ENCODE measurements at places on chromosomes 1 and 21.
A peak's percentile ranks its signal among the peaks of the same experiment; 100 is the strongest.

DNA sequence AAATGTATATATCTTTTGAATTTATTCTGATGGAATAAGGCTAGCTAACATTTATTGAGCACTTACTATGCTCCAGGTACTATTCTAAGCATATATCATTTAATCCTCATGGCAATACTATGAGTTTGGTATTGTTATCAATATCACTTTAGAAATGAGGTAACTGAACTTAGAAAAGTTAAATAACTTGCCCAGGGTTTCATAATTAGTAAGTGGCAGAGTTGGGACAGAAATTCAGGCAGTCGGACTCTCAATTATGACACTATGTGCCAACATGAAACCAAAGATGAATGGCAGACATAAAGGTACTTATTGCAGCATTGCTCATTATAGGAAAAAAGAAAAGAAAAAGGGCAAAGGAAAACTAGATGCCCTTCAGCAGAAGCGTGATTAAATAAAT is 48.2 kb downstream of the RAB3GAP2 start:
- DNase-seq = no peak

GRCh38 chr21:26587736-26588201 is 14.7 kb upstream of the CYYR1 start:
- DNase-seq = no peak

- DNase-seq = no peak
Observed at GRCh38 chr1:3673381-3674099, 21.2 kb downstream of the TP73 start.

DNA sequence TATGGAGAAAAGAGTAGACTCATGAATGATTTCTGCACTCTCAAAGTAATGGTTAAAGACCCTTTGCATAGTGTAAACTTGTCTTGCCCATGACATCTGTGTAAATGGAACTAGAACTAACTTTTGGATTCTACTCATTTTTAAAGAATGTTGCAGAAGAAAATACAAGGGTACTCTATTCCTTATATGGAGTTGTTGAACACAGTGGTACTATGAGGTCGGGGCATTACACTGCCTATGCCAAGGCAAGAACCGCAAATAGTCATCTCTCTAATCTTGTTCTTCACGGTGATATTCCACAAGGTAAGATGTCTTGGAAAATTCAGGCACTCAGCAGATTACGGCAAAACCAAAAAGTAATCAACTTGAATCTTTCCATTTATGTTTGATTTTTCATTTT is 19.8 kb downstream of the CCT8 start:
- no peak for DNase-seq

DNA sequence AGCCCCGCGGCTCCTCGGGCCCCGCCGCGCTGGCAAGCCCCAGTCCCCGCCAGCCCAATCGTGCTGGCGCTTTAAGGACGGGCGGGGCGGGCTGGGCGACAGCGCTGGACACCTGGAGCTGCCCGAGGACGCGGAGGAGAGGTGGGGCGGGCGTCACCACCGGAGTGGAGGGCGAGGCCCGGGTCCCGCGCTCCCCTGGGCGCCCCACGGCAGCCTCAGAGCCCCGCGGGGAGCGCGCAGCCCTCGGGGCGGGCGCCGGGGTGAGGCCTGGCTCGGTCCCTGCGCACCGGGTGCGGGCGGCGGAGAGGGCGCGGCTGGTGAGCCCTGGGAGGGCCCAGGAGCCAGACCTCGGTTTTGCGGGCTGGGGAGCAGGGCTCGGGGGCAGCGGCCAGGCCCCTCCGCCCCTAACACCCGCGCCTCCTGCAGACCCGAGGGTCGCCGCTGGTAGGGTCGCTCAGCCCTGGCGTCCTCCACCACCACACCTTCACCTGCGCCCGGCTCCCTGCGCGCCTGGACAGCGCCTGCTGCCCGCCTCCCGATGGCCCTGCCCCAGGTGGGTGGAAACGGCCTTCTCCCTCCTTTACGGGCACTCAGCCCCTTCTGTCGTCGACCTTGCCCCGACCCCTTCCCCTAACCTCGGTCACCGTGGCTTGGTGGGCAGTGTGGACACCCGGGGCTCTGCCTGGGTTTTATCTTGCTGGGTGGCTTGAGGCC is at the start of gene TMEM61:
Gene TMEM61, plus strand, starts transcription at position 101 of the 714 bp plus-strand sequence. Its CDS starts 438 bp downstream, at position 539.
- DNase-seq = no peak

- DNase-seq = no peak
Observed at GRCh38 chr1:226119169-226119568, 56.7 kb downstream of the H3-3A start.

- no peak for DNase-seq
Observed at GRCh38 chr1:203296460-203297073, 8.8 kb upstream of the BTG2 start.

GRCh38 chr1:193418745-193419058 is 232.3 kb upstream of the B3GALT2 start:
- no peak for DNase-seq

GRCh38 chr1:43451701-43452532 is 1.8 kb downstream of the HYI start:
- no peak for DNase-seq

GRCh38 chr1:232045139-232045994 is 418.8 kb downstream of the DISC1 start:
- DNase-seq = no peak

- DNase-seq = no peak
Observed at GRCh38 chr1:62951428-62951827, 167.5 kb downstream of the ATG4C start.

DNA sequence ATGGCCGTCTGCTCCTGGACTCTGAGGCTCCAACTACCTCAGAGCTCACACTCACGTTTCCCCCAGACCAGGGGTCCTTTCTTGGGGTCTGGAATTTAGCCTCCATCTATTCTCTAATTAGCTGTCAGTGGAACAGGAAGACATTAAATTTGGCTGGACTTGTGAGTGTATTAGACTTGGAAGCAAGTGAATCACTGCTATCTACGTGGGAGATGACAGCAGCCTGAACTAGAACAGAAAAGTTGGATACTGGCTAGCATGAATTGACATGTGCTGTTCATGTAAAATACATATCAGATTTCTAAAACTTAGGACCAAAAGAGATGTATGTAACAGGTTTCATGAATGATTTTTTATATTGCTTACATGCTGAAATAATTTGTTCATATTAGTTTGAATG is 28.0 kb downstream of the TAF5L start:
- no peak for DNase-seq

- no peak for DNase-seq
Observed at GRCh38 chr21:34158866-34159835, 85.8 kb downstream of the MRPS6 start.

DNA sequence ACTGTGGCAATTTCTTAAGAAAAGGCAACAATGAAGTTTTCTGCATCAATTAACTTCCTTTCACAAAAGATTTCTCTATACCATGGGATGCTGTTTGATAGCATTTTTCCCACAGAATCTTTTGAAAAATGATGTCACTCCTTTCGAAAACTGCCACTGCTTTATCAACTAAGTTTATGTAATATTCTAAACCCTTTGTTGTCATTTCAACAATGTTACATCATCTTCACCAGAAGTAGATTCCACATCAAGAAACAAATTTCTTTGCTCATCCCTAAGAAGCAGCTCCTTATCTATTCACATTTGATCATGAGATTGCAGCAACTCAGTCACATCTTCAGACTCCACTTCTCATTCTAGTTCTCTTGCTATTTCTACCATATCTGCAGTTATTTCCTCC is 116.1 kb upstream of the KCND3 start:
- no peak for DNase-seq

DNA sequence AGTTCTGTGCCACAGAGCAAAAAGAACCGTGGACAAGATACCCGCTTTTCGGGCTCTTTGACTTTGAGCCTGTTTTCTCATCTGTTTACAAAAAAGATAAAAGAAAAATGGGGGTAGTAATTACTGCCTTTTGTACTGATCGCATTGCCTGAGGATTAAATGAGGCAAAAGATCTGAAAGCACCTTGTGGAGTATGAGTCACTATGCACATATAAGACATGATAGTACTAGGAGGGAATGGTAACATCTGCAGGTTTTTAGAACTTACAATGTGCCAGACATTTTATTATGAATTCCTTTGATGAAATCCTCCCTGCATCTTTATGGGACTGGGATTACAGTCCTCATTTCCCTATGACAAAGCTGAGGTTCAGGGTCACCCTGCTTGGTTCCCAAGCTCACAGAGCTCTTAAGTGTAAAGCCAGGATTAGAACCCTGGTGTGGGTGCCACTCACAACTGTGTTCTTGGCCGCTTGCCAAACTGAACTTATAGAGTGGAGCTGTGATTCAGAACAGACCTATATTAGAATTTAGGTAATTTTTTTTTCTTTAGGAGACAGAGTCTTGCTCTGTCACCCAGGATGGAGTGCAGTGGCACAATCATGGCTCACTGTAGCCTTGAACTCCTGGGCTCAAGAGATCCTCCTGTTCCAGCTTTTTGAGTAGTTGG is 1.8 kb downstream of the DISC1 start:
- DNase-seq = no peak

DNA sequence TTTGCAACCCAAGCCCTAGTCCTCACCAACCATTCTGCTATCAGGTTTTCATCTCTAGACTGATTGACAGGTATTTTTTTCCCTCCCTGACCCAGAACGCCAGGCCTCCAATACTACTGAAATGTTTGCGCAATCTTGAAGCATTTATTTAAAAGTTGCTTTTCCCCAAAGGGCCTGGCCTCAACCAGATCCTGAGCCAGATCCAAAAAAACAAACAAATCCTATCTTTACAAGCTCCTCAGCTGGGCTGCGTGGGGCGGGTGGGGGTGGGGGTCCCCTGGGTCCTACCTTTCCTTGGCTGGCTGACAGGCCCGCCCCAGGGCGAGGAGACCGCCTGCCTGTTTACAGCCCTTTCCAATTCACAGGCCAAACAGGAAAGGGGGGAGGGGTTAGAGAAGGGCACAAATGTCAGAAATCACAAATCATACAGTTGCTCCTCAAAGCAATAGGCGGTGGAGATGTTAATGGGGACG is 98.8 kb downstream of the FOXD2 start:
- DNase-seq = no peak

GRCh38 chr1:53160924-53161378 is 18.5 kb upstream of the SLC1A7 start:
- no peak for DNase-seq

DNA sequence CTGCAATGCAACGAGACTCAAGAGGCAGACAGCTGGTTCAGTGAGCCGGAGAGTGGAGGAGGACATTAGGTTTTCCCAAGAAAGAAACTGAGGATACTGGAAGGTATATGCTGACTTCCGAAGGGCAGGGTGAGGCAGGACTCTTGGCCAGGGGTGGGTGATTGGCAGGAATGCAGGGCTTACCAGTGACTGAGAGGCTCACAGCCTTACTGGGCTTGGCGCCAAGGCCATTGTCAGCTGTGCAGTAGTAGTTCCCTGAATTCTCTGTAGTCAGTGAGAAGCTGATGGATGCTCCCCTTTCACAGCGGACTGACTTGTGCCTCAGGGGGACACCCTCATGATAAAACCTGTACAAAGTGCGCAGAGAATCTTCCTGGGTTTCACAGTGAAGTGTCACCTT is 9.6 kb downstream of the FCRL5 start:
- DNase-seq = peak; percentile 13

DNA sequence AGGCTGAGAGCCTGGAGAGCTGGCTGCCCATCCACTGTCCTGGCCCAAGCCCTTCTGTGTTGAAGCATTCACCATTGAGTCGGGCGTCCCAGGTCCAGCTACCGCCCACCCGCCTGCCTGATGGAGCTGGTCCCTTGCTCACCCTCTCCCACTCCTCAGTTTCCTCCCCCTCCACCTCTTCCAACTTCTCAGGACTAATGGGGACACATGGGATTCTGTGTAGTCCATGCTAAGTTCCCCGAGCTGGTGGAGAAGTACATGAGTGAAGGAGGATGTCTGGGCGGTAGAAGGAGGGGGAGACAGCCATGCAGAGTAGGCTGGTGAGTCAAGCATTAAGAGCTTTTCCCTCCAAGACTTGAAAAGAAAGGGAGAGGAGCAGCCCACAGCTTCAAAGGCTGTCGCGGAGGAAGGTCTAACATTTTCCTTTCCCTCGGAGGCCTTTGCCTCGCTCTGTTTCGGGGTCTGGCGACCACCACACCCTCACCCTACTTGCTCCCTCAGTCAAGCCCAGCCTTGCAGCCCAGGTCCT is 561 bp downstream of the SLC26A9 start:
- DNase-seq = no peak

DNA sequence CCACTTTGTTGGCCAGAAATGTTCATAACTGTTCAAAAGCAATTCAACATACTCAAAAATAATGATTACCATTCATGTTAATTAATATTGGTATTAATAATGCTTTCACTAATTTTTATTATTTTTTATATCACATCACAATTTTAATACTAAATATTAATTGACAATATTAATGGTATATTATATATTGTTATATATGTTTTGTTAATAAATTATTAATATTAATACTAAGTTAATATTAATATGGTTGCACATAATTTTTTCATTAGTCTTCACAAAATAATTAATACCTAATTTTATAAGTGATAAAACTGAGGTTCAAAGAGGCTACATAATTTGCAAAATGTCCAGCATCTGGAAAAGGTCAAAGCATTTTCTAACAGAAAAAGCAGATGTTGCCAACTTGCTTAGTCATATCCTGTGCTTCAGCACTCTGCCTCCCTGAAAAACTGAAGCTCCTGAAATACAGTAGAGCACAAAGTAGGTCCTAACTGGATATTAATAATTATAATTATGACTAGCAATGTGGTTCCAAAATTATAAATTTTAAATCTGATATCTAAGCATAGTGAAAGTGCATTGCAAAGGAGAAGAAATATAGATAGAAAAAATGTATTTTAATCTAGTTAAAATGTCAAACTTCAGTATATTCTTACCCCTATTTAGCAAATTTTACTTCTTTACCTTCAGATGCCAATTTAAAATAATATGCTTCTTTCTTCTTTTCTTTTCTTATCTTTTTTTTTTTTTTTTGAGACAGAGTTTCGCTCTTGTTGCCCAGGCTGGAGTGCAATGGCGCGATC is 123.2 kb upstream of the TNFSF4 start:
- no peak for DNase-seq

DNA sequence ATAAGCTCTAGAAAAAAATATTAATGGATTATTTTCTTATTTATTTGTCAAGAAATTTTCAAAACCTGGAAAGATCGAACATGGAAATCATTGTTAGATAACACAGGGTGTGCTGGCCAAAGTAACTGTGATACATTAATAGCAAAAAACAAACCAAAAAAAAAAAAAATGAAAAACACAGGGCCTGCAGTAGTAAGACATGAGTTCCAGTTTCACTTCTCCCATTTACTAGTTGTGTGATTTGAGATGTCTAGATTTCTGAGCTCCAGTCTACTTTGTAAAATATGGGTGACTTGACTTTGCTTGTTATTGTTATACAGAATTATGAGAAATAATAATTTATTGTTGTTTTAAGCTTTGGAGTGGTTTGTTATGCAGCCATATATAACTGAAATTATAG is 13.6 kb downstream of the FAM177B start:
- DNase-seq = no peak
